ENCODE measurements at places on chromosomes 4 and X. TPM values are rescaled to one million over a fixed set of nuclear protein-coding genes. Genes with fewer than 3 reads are reported as not detected.

The SUPT20HL2 gene
- total RNA-seq, result not detected

The CNGA1 gene
- not detected for total RNA-seq

The BEX5 gene
- not detected for total RNA-seq

The PCDH7 gene
- total RNA-seq, result 0.38 TPM

The RAB39B gene
- 2.0 TPM for total RNA-seq

The UCP1 gene
- total RNA-seq, result not detected

The DUX4 gene
- not detected for total RNA-seq

Data from GM23248 (cell line).